ENCODE measurements at places on chromosomes 4 and X.

GRCh38 chr4:86600007-86600653, 6.0 kb downstream of the PTPN13 start:
- peak; percentile 7 for DNase-seq

DNA sequence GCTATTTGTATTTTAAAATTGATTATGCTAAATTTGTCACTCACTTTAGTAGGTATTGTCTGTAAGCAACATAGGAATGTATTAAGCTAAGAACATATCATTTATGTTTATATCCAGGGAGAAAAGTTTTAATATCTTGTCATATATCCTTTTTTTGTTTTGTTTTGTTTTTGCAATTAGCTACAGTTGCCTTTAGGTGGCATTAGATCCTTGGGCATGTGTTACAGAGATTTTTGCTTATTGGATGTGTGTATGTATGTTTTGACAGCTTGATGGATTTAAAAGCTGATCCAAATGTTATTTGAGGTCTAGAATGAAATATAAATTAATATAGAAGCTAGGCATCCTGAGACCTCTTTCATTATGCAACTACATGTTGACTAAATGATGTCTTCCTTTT, 36.1 kb upstream of the OTUD4 start:
- peak; percentile 46 for DNase-seq

DNA sequence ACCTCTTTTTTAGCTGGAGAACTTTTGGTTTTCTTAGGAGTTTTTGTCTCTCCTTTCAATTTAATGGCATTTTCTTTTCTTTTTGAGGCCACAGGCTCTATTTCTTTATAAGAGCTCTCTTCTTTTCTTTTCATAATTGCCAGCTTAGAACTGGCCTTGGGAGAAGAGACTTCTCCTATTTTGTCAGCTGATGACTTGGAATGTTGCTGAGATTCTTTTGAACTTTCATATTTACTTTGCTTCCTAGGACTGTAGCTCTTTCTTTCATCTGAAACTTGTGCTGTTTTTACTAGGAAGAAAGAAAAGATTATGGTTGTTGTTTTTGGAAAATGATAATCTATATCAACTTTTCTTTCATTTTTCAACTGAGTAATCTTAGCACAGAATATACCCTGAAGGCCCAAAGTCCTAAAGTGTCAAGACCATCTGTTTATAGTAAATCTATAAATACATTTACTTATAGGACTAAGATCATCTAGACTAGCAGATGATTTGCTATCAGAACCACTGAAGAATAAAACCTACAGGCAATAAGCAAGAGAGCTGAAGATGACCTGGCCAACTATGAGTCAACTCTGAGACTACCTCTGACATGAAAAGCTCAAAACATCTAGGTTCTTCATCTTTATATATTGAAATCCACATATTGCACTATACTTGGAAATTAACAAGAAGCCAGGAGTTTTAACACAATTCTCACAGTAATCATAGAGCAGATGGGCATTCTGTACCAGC, 45.6 kb downstream of the RFC1 start:
- DNase-seq: peak; percentile 56

- peak; percentile 89 for DNase-seq
These were observed 32.3 kb downstream of the BBS12 start for GRCh38 chr4:122764821-122765215.

GRCh38 chr4:27024805-27025204, 164.2 kb downstream of the STIM2 start:
- no peak for DNase-seq

DNA sequence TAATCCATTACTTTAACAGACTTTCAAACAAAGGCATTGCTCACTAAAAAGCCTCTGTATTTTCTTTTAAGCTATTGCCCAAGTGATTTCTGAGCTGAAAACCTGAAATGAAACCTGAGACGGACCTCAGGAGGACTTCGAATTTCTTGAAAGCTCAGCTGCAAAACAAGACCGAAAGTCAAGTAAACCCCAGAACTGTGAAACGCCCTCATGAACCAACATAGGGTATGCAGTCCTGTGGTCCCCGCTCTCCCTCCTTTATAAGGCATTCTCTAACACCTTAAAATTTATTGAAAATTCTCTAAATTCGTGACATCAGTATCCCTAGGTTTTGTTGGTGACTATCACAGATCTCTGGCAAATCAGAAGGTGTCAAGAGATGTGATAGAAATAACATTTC, 91.8 kb downstream of the SHISA3 start:
- DNase-seq: no peak

GRCh38 chrX:80766916-80767315, 42.8 kb downstream of the BRWD3 start:
- no peak for DNase-seq

DNA sequence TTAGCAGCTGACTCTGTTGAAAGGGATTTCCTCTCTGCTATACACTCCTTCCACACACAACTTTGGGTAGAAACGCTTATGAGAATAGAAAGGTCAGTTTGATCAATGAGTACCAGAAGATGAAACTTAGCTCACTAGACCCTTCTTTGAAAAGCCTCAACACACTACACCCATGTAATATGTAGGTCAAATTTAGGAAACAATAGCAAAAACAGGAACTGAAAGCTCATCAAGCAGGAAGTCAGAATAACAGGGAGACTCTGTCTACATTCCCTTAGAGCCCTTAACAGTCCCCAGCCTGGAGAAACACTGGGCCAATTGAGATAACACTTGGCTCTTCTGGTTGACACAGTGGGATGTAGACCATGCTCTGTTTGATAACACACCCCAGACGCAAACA, 30.7 kb downstream of the SRPX2 start:
- DNase-seq: no peak

DNA sequence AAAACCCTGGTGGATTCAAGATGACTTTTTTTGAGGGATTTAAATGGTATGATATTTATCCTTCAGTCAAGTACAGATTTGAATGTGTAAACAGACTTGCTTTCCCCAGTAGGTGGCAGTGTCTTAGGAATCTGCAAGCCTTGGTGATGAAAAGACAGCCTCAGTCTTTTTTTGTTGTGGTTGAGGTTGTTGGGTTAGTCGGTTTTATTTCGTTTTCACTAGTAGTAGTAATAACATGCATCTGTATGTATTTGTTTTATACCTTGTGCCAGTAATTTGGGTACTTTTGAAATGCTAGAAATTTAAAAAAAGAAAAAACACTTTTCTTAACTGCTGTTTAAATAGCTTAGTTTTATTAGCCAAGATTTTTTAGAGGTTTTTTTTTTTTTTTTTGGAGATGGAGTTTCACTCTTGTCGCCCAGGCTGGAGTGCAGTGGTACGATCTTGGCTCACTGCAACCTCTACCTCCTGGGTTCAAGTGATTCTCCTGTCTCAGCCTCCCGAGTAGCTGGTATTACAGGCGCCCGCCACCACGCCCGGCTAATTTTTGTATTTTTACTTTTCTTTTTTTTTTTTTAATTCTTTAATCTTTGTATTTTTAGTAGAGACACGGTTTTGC, 39.2 kb downstream of the COPS4 start:
- peak; percentile 80 for DNase-seq

- DNase-seq: no peak
These were observed 28.2 kb downstream of the F11 start for GRCh38 chr4:186294160-186294559.

DNA sequence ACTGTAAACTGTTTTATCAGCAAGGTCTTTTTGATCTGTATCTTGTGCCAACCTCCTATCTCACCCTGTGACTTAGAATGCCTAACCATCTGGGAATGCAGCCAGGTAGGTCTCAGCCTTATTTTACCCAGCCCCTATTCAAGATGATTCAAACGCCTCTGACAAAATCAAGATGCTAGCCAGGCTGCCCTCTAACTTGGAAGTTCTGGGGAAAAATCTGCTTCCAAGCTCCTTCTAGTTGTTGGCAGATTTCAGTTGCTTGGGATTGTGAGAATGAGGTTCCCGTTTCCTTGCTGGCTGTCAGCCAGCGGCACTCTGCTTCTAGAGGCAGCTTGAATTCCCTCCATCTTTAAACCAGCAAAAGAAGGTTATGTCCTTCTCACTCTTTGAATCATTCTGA, 34.7 kb downstream of the LUZP4 start:
- DNase-seq: peak; percentile 37

GRCh38 chr4:55435141-55435841, 39.5 kb downstream of the TMEM165 start:
- peak; percentile 48 for DNase-seq

DNA sequence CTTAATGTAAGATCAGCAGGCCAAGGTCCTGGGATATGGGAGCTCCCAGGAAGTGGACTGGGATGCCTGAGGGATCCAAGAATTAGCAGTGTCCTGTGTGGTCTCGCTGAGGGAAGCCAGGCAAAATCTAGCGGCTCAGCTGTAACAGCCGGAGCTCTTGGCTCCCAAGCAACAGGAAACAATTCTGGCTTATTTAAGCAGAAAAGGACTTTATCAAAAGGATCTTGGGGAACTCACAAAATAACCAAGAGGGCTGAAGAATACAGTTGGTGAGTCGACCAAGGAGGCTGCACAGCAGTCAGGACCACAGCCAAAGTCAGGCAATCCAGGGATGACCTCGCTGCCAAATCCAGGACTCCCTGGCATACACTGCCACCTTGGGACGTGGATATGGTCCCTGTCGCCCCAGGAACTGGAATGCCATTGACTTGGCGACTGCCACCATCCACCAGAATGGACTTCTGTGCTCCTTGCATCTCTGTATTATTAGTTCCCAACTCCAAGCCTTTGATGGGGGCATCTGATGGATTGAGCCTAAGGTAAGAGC, 165.3 kb upstream of the BCOR start:
- peak; percentile 79 for DNase-seq

GRCh38 chr4:94435874-94436273, 15.9 kb upstream of the PDLIM5 start:
- DNase-seq: no peak

DNA sequence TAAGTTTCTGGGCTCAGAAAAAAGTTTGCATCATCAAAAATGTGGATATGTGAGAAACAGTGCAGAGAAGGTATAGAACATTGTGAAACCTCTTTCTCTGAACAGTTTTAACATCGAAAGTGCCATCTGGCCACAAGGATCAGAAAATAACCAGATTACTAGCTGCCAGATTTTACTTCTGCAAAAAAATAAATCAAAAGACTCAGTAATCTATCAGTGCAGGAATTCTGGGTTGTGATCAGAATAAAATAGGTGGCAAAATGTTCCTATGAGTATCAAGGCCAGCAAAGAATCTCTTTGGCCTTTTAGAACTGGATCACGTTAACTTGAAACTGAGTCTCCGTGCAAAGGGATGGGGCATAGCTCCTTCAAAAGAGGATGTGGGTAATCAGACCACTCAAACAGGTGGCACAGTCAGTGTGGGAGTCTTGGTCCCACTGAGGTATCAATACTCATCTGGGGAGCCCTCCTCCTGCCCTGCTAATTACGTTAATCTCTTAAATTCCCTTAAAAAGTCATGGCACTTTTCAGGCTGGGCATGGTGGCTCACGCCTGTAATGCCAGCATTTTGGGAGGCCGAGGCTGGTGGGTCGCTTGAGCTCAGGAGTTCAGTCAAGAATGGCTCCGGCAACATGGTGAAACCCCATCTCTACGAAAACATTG, 26.7 kb upstream of the RBM47 start:
- no peak for DNase-seq

DNA sequence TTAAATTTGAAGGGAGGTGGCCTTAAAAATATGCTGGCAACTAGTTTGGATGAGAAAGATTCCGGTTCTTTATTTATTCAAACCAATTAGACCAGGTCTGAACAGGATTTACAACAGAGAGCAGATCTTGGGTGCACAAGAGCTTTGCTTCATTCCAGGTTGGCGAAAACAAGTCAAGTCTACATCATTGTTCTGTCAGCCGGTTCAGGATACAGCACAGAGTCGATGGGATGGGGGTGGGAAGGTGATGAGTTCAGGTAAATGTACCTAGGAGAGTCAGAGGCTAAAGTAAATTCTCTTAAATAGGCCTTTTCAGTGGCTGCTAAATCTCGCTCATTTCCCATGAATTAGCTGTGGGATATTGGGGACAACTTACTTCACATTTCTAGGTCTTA, 882 bp upstream of the STIM2 start:
- no peak for DNase-seq

- no peak for DNase-seq
These were observed 296.7 kb downstream of the FBXW7 start for GRCh38 chr4:152239216-152239615.

- no peak for DNase-seq
These were observed 2.2 kb downstream of the PWWP3B start for GRCh38 chrX:106170318-106170717.

GRCh38 chrX:148611993-148612392, 111.6 kb downstream of the AFF2 start:
- no peak for DNase-seq

- no peak for DNase-seq
These were observed 6.3 kb upstream of the RTL5 start for GRCh38 chrX:72137846-72138495.

DNA sequence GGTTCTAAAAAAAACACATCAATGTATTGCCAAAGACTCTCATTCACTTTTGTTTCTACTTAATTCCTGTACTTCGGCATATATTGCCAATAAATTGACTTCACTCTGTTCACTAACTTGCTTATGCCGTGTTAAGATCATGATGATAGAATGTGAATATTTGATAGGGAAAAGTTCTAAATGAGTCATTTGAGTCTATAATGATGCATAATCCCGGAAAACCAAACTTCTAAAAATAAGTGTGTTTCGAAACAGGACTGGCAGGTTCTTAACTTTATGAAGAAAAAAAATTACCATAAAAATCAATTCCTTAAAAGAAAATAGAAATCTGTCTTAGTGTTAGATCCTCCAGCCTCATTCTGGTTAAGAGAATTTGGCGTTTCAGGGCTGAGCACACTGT, 387.5 kb upstream of the FTHL17 start:
- peak; percentile 59 for DNase-seq

GRCh38 chr4:24671849-24672248, 87.5 kb upstream of the DHX15 start:
- DNase-seq: no peak

DNA sequence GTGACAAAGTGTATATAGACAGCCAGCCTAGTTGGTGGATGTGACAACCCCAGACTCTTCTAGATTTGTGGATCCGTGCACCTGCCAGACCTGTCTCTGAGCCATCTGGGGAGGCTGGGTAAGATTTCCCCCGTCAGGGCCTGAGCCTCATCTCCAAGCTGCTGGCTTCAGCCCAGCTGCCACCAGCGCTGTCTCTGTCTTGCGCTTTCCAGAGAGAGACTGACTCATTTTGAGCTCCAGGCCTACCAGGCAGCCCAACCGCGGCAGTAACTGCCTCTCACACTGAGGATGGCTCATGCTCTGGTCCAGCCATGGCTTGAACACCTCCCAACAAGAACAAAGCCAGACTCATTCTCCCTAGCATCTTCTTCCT, 26.4 kb downstream of the NOP14 start:
- DNase-seq: peak; percentile 75

Measured in EH (cell line).